ENCODE measurements at places on chromosomes 6 and 20.

DNA sequence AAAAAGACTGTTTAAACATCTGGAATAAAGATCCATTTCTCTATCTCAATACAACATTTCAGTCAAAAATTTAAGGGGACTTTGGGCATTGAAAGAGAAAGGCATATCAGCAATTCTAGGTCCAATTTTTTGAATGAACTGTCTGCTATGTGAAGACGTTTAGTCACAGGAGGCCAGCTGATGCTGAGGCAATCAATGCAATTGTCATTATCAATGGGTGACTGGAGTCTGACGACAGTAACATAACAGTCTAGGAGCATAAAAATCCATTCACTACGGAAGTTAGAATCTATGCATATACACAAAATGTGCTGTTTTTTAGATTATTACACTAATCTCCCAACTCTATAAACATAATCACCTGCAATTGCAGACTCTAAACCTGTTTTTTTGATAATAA is 37.8 kb downstream of the TENT5A start:
- DNase-seq: no peak

DNA sequence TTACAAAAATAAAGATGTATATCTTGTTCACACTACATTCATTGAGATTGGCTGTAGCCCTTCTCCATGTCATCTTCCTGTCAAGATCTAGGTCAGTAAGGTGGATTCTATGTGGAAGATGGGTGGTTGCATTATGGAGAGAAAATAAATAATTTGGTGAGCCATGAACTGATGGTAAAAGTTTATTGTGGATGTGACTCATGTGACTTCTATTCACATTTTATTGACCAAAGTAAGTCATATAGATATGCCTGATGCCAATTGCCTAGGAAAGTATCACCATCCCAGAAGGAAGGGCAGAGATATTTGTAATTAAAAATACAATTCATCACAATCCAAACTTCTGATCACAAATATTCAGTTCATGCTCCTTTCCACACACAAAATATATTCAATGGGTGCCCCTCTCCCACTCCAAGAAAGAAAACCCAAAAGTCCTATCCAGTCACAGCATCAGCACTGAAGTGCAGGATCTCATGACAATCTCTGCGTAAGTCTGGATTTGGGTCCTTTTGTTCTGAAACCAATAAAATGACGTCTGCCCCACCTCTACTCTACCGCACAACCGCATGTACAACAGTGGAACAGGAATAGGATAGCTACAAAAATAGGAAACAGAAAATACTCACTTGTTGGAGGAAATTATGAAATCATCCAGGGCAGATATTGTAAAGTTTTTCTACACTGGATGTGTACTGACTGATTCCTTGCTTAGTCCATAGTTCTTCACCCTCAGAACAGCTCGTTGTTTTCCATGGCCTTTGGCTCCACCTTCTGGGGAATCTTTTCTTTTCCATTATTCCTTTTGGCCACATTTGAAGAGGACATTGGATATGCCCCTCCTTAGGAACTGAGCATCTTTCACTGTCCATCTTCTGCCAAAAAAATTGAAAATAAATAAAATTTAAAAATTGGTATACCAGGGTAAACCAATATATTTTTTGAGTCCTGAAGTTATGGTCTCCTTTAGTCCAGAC is 16.1 kb upstream of the SLC17A3 start:
- peak; percentile 71 for DNase-seq

- DNase-seq: no peak
These were observed 98.4 kb upstream of the MANEA start for GRCh38 chr6:95478941-95479340.

DNA sequence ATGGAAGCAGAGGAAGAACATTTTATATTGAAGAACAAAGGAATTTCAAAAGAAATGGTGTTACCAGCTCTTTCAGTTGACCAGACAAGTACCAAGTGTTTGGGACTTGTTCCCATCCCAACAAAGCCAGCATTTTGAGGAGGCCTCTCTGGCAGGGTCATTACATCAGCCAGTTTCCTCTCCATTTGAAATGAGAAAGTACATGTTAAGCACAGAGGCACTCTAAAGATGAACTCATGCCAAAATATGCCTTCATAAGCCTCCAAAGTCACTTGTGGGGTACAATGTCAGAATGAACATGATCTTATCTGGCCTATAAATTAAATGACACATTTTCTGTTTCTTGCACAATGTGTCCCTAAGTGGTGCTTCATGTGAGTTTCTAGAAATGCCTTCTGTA is 223.9 kb downstream of the PRL start:
- DNase-seq: peak; percentile 72

DNA sequence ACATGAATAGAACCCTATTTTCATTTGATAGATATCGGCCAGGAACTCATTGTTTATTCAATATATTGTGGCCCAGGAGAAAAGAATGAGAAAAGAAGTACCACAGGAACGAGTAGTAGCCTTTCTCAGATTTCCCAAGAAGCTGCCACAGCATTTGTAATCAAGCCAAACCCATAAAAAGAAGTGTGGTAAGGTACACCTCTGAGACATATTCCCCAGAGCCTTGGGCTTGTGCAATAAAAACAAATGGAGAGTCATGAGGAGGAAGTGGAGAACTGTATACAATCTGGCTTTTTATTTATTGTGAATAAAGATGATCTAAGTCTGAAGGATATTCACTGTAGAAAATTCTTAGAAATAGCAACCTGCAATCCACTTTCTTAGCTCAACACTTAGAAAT is 36.7 kb downstream of the KIF6 start:
- DNase-seq: no peak

GRCh38 chr20:38132910-38133501 is 32.1 kb downstream of the TGM2 start:
- peak; percentile 4 for DNase-seq

DNA sequence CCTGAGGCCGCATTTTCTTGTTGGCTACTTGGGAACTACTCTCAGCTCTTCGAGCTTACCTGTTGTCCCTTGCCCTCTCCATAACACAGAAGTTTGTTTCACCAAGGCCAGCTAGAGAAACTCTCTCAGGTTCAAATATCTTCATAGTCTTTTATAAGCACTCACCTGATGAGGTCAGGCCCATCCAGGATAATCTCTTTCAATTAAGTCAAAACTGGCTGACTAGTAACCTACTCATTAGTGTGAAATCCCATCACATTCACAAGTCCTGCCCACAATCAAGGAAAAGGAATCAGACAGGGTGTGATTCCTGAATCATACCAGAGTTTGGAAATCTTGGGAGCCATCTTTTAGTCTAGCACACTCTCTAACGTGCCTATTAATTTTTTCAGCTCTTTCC is 195.2 kb upstream of the HS3ST5 start:
- no peak for DNase-seq

GRCh38 chr6:163414946-163415619 is 565 bp downstream of the QKI start:
- DNase-seq: peak; percentile 42

DNA sequence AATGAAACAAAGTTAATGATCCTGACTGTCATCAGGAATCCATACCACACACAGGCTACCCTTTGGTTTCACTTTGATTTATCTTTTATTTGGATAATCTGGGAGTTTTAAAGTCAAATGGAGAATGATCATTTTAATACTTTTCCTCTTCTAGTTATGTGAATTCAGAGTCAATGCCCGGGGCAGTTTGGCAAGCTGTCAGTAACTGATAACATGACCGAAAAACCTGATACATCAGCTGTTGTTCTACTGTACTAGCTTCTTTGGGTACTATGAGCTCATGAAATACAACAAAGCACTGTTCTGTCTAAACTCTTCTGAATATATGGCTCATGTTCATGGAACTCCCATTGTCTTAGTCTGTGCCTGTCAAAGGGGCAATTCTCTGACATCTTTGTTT is 30.2 kb downstream of the KLHL31 start:
- DNase-seq: peak; percentile 49

- DNase-seq: peak; percentile 60
These were observed 103.8 kb upstream of the LY86 start for GRCh38 chr6:6484681-6485080.

GRCh38 chr6:22442826-22443225 is 126.5 kb upstream of the HDGFL1 start:
- no peak for DNase-seq

- DNase-seq: no peak
These were observed 25.5 kb downstream of the DDO start for GRCh38 chr6:110389689-110390382.

DNA sequence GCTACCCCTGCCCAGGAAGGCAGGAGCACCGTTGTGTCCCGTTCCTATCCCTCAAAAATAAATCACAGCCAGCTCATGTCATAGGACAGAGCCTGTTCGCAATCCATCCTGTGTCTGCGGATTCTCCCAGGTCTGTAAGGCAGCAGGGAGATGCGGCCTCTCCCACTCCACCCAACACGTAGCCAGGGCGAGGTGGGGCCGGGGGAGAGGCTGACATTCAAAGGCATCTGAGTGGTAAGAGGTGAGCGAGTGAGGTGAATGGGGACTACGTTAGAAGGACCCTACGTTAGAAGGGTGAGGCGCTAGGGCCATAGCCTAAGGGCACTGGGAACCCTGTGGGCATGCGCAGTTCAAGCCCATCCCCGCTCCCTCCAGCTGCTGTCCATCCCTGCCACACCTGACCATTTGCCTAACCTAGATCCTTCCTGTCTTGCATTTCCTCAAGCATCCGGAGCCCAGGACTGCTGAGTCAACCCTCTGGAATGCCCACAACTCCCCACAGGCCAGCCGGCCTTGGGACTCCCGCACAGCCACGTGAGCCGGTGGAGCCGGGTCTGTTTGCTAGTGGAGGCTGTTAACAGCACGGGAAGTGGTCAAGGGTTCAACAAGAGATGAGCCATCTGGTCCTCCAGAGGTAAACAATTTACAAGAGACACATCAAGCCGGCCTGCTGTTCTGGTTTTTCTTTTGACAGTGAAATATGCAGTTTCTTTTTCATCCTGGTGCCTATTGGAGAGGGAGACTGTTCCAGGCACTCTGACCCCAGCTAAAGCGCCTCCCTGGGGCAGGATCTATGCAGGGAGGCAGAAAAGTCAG is 45.9 kb downstream of the RIPOR3 start:
- peak; percentile 92 for DNase-seq

DNA sequence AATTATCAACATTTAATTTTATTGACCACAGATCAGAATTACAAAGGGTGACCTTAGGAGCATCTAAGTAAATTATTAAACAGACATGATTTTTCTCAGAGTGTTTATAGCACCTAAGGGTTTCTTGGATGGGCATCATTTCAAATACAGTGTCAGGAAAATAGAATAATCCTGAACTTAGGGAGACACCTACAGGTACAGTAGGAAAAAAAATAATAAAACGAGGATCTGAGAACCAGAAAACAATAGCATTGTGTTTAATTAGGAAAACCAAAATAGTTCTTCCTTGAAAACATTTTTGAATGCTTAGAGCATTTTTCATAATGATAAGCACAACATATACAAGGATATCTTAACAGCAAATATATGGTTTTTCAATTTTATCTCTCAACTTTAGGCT is 39.2 kb downstream of the MMUT start:
- DNase-seq: no peak

GRCh38 chr6:26158581-26159356 is 71.5 kb downstream of the HFE start:
- DNase-seq: peak; percentile 91

DNA sequence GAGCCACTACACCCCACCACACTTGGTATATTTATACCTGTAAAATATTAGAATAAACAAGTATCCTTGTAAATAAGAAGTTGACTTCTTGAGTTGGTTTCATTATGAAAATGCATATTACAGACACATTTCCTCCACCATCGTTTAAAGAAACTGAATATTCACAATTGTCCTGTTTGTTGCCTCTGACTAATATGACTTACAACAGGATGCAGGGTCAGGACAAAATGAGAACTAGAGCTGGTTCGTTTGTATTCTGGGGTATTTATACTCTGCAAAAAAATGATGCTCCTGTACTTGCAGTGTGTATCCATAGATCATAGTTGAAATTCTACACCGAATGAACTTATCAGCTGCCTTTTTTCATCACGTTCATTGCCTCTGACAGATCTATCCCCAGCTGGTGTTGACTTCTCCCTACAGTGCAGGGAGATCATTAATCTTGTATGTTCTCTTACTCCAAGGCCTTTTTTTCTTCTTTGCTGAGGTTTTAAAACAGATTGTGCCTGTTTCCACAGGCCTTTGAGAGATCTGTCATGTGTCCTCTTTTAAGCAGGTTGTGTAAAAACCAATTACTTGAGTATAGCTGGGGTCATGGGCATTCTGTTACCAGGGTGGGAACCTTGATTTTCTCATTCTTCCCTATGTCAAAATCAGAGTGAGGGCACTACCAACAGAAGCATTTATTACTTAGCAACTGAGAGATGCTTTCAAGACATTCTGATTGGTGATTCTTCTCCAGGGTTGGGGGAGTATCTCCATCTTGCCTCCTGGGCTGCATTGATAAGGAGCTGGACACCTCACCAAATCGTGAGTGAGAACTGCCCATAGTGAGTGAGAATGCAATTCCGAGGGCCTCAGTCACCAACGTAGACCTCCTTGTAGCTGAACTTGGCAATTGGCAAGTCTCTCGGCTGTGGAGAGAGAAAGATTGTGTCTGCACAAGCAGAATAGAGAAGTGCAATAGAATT is 78.8 kb upstream of the CD83 start:
- peak; percentile 19 for DNase-seq

- DNase-seq: no peak
These were observed 57.0 kb upstream of the GNRH2 start for GRCh38 chr20:2986466-2986865.

DNA sequence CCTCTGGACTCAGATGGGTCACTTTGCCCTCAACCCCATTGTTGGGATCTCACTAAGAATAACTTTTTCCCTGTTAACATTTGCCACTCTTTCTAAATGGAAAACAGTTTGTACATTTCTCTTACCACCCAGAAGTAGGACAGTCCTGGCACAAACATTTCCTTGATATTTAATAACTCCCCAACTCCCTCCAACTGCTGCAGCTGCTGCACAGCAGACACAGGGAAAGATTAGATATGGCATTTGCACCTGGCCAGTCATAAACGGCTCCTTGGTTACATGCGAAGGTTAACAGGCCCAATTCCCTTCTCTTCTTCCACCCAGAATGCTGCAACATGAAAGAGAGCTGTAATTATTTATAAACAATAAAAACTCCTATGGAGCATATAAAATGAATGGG is 55.9 kb upstream of the SOX4 start:
- DNase-seq: peak; percentile 51

GRCh38 chr20:62804021-62804626 is 511 bp upstream of the OGFR start:
- DNase-seq: peak; percentile 37

- DNase-seq: no peak
These were observed 43.2 kb upstream of the OSTM1 start for GRCh38 chr6:108117427-108118358.
